ENCODE measurements at places on chromosomes 1 and 21.
A peak's percentile ranks its signal among the peaks of the same experiment; 100 is the strongest.

DNA sequence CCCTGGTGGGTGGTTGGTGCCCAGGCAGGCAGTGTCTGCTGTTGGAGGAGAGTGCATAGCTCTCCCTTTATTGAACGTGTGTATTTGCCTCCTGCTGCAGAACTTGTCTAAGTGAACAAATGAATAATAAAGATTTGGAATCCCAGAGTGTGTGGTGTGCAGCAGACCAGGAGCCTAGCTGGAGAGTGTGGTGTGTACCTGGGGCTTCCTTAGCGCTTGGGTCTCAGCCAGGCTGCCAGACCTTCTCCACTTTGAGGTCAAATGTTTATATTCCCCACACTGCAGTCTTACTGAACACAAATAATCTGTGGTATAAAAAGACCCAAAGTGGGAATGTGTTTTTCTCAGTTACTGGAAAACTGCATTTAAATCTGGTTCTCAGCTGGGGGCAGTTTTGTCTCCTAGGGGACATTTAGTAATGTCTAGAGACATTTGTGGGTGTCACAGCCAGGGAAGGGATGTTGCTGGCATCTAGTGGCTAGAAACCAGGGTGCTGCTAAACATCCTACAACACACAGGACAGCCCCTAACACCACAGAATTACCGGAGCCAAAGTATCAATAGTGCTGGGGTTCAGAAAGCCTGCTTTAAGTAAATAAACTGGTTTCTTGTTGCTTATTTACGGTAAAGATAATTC lies 23.6 kb downstream of the SLC37A1 start:
- DNase-seq = no peak

DNA sequence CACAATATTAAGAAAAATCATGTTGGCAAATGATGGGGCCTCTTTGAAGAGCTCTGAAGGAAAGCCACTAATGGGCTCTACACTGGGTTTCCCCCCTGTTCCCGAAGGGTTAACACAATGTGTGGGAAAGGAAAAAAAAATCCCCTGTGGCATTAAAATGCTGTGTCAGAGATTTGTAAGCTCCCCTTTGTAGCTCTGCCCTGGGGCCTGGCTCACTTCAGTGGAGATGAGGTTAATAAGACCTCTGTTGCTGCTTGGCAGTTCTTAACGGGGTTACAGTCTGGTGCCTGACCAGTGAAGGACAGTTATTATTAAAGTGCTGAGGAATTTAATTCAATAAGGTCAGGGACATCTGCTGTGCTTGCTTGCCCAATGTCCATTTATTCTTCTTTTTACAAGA lies 129.7 kb upstream of the UBE2U start:
- DNase-seq = no peak

DNA sequence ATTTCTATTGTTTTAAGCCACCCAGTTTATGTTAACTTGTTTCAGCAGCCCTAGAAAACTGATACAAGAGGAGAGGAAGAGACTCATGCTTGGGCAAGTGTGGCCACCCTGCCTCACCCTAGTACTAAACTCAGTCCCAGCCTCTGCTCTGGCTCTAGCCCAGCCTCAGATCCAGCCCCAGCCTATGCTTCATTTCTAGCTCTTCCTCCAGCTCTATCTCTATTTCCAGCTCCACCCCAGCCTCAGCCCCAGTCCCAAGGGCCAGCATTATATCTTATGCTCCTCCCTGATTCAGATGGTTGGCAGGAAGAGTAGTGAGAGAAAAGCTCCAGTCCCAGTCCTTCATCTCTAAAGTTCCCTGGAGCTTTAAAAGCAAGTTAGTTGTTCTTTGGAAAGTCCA lies 535.5 kb downstream of the PTPRC start:
- DNase-seq = no peak

DNA sequence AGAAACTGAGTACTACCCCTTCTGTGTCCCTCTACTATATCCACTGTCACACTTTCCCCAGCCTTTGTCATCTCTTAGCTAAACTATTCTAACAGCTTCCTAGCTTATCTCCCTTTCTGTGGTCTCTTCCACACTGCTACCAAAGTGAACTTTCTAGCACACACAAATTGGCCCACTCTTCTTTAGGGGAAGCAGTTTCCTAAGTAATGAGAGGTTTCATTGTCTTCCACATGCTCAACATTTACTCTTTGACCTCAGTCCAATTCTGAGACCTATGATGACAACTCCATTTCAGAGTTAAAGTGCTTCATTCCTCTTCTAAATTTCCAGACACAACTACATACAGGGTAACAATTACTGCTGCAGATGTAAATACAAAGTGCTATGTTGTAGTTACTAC lies 32.9 kb downstream of the SCYL3 start:
- no peak for DNase-seq

DNA sequence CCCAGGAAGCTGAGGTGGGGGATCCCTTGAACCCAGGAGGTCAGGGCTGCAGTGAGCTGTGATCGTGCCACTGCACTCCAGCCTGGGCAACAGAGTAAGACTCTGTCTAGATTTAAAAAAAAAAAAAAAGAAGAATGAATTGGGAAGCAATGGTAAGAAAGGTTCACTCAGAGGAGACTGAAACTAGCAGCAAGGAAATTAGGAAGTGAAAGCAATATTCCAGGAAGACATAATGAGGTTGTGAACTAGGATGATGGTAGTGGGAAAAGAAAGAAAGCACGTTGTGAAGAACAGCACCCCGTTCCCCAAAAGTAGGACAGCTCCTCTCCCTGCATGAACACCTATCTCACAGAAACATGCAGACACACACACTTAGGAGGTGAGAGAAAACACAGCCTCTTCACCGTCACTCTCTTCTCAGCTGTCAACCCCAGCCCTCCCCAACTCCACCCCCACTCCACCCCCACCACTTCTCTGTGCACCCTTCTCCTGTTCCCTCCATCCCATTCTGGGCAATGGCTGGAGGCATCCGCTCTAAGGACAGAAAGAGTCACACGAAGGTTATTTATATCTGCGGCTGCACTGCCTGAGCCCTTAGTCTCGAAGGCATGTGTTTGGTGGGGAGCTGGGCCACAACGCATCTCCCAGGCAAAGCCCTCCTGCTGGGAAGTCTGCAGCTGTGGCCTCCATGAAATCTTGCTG lies 101.8 kb upstream of the LPGAT1 start:
- no peak for DNase-seq

GRCh38 chr1:173002891-173003838 lies 47.6 kb downstream of the TNFSF18 start:
- no peak for DNase-seq

GRCh38 chr21:15564907-15565306 lies 164.9 kb upstream of the USP25 start:
- no peak for DNase-seq

GRCh38 chr1:45246760-45247159 lies 40.4 kb upstream of the ZSWIM5 start:
- no peak for DNase-seq

GRCh38 chr1:85396194-85396593 lies 68.8 kb downstream of the DDAH1 start:
- no peak for DNase-seq

- no peak for DNase-seq
These were observed 496.6 kb downstream of the DPYD start for GRCh38 chr1:97424209-97424608.

- DNase-seq = no peak
These were observed 52.9 kb downstream of the HMGB4 start for GRCh38 chr1:33916786-33917185.

DNA sequence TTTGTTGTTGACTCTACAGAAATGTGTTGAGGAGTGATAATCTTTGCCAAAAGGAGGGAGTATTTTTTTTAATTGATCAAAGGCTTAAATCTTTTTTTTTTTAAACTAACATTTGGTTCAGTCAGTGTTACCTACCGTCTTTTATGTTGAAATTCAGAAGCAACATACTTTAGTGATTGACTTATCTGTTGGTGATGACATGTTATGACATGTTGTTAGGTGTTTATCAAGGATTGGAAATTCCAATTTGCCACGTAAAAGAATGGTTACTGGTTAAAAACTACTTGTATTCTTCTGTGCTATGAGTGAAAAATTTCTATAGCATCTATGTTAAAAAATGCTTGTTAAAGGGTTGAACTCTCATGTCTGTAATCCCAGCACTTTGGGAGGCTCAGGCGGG lies 61.2 kb downstream of the DNM3 start:
- no peak for DNase-seq

GRCh38 chr21:46092811-46093667 lies 4.9 kb upstream of the COL6A2 start:
- no peak for DNase-seq

GRCh38 chr1:109807402-109807801 lies 43.7 kb upstream of the EPS8L3 start:
- no peak for DNase-seq

GRCh38 chr1:7983086-7983778 lies 21.7 kb downstream of the PARK7 start:
- no peak for DNase-seq

DNA sequence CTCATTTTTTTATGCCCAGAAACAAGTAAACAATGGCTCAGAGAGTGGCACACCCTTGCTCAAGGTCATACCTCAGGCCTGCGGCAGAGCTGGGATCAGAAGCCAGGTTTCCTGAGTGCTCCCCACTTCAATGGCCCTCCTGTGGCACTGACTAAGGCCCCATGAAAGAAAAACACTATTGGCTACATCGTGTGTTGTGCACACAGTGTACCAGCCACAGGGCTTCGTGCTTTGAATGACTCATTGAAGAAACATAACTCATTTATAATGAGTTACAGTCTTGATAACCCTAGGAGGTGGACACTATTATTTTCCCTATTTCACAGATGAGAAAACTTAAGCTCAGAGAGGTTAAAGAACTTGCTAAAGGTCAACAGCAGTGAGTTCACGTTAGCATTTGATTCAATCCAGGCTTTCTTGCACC lies 91.2 kb downstream of the TRABD2B start:
- DNase-seq = no peak

DNA sequence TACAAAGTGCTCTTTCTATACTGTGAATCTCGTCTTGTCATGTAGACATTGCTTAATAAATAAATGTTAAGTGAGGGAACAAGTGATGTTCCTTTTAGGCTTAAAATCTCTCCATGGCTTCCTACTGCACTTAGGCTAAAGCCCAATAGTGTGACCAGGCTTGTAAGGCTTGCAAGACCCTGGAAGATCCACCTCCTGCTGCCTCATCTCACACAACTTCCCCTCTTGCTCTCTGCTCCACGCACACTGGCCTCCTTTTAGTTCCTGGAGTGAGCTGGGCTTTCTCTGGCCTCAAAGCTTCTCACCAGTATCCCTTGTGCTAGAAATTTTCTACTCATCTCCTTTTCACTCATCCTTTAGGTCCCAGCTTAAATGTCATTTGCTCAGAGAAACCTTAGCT lies 41.5 kb upstream of the DIPK1A start:
- no peak for DNase-seq

DNA sequence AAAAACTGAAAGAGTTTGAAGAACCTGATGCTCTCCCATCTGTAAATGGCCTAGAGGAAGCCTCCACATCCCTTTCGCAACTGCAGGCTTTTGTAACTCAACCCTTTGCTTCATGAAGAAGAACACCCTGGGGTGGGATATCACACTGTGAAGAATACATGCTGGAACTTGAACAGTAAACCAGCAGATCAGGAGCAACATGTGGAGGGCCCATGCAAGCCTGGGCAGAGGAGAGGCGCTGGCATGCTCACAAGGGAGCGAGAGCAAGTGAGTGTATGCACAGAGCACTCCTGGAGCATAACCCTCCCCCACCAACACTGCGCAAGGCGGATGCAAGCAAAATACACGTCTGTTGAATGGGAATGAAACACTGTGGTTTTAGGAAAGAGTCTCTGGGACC lies 24.6 kb upstream of the SPAG17 start:
- DNase-seq = no peak

DNA sequence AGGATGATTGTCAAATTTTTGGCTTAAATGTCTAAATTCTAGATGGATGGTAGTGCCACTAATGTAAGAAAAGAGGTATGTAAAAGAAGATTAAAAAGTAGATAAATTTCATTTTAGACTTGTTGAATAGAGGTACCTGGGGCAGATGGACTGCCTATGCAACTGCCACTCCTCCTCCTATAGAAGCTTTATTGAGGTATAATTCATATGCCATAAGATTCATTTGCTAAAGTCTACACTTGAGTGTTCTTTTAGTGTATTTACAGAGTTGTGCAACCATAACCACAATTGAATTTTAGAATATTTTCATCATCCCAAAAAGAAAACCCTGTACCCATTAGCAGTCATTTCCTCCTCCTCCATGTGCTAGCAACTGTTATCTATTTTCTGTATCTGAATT lies 70.6 kb downstream of the FNBP1L start:
- no peak for DNase-seq

GRCh38 chr1:237583756-237584155 lies 307.0 kb downstream of the ZP4 start:
- no peak for DNase-seq

DNA sequence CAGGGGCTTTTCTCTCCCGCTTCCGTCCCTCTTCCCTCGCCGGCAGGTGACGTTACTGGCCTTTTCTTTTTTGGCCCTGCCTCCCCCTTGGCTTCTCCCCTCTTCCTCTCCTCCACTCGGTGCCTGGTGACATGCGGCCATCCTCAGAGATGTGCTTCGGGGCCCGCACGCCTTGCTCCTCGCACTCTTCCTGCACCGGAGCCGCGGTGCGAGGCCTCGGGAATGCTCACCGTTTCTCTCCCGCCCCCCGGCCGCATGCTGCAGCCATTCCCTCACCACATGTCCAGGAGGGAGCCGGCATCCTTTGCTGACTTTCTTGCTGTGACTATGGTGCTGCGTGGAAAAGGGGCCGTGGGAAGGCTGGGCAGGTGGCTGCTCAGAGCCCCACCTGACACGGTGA lies 39.3 kb downstream of the PDE9A start:
- no peak for DNase-seq

- DNase-seq = no peak
These were observed 33.4 kb downstream of the ATF3 start for GRCh38 chr1:212641956-212642355.

- DNase-seq = no peak
These were observed 19.8 kb downstream of the MIIP start for GRCh38 chr1:12039164-12039525.

GRCh38 chr1:43348809-43349593 lies 9.8 kb upstream of the CDC20 start:
- peak; percentile 89 for DNase-seq

- no peak for DNase-seq
These were observed 15.9 kb upstream of the ITPKB start for GRCh38 chr1:226754793-226755533.

GRCh38 chr1:20233394-20233793 lies 47.1 kb upstream of the PLA2G2C start:
- no peak for DNase-seq

GRCh38 chr1:89670163-89670562 lies 37.2 kb downstream of the LRRC8C start:
- no peak for DNase-seq

DNA sequence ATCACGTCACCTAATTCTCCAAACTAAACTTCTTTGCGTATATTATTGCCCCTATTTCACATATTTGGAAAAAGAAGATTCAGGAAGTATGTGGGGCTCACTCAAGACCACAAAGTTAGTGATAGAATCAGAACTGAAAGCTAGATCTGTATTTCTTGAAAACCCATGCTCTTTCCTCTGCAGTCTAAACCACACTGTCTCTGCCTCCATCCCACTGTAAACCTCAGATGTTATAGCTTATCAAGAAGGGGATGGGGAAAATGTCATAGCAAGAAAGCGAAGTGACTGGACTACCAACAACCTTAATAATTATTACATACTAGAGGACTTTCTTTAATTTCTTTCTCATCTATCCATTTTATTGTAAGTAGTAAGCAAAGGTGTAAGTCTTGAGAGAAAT lies 257.7 kb upstream of the SGIP1 start:
- DNase-seq = no peak
